ENCODE measurements at places on chromosomes 7 and 10.

- DNase-seq, result no peak
Observed at GRCh38 chr10:90420637-90421318, 437.1 kb downstream of the HTR7 start.

GRCh38 chr10:19628767-19629560 is 187.3 kb upstream of the PLXDC2 start:
- no peak for DNase-seq

- no peak for DNase-seq
Observed at GRCh38 chr7:40697653-40698052, 562.8 kb downstream of the SUGCT start.

GRCh38 chr10:11093771-11094736 is 76.4 kb downstream of the CELF2 start:
- no peak for DNase-seq

- DNase-seq, result no peak
Observed at GRCh38 chr10:28793482-28793881, 116.2 kb downstream of the BAMBI start.

GRCh38 chr7:107057474-107057833 is 12.9 kb downstream of the PRKAR2B start:
- DNase-seq, result no peak

- no peak for DNase-seq
Observed at GRCh38 chr7:104992306-104992705, 21.7 kb upstream of the KMT2E start.

- DNase-seq, result no peak
Observed at GRCh38 chr7:33511778-33512177, 382.4 kb downstream of the BBS9 start.

- DNase-seq, result no peak
Observed at GRCh38 chr10:62597226-62597625, 207.3 kb upstream of the ADO start.

All from CMK (cell line).